ENCODE measurements at places on chromosomes 4 and X.

GRCh38 chrX:51461053-51462044 is 35.0 kb downstream of the NUDT11 start:
- no peak for DNase-seq

- no peak for DNase-seq
These were observed 4.0 kb upstream of the PI4K2B start for GRCh38 chr4:25229804-25230203.

DNA sequence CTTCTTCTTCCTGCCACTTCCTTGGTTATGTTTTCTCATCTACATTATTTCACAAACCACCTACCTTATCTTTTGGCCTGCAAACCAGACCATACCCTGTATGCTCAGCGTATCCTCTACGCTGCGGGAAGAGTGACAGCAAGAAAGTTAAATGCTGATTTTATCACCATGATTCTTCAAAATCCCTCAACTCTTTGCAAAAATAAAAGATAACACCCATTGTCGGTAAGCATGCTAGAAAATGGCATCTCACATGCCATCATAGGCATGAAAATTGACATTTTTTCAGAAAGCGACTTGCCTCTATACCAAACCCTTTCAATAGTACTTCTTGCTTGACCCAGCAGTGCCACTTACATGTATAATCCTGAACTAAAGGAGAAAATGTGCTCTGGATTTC is 102.0 kb downstream of the HPGD start:
- DNase-seq: no peak

GRCh38 chr4:47852136-47852535 is 14.3 kb upstream of the CORIN start:
- DNase-seq: no peak

DNA sequence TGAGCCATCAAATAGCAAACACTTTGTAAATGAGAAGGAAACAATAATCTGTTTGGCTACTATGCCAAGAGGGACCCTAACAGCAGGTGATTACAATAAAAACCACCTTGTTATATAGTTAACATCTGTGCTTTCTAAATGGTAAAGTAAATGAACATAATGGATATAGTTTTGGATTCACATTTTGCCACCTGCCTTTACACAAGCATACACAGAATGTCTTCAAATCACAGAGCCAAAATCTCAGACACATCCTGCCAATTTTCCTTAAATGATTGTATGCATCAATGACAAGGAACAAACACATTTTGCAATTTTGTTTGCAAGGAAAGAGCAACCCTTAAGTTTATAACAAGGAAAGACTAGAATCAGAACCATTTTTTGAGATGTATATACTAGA is 334.2 kb downstream of the FSTL5 start:
- DNase-seq: no peak

DNA sequence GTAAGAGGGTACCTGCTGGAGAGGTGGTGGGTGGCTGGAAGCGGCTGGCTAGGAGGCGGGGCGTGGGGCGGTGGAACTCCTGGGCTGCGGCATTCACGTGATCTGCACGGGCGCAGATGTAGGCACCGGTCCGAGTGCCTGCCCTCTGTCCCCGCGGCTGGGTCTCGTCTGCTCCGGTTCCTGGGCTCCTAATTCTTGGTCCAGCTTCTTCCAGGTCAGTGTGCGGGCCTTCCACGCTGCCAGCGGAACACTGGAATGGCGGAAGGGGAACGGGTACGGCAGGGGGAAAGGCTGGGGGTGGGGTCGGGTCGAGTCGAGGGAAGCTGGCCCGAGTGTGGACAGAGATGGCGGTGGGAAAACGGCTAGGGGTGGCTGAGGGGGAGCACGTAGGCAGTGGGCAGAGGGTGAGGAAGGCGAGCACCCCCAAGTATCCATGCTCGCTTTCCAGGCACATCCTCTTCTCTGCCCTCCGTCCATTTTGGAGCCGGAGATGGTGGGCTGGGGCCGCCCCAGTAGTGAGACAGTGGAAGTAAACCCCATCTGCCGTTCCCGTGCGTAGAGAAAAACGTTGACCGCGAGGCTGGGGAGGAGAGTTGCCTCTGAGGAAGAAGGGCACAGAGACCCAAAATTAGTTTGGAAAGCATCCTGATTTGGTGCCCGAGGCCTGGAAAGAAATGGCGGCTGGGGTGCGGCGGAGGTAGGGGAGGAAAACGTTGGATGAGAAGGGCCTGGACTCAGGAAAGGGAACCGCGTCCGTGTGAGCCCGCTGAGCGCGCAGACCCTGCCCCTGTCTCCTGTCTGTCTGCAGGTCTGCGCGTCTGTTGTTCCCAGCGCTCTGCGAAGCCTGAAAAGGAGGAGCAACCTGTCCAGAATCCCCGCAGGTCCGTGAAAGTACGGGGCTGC is at the start of gene TCEAL4:
TCEAL4 (plus strand) TSS at position 105 of the 903 bp plus-strand sequence. CDS start 1,161 bp downstream, outside the sequence.
- peak; percentile 24 for DNase-seq

DNA sequence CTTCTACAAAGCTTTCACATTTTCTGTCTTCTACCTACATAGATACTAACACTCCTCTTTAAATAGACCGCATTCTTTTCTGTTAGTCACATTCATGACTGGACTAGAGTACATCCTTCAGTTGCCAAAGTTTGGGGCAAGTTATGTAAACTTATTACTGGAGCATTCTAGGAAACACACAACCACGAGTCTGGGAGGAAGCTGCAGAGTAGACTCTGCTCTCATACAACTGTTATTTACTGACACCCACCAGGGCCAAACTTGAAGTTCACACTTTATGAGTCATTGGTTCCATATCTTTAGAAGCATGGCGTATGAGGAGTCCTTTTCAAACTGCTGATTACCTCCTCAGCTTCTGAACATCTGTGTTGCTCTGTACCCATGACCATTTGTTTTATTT is 87.0 kb downstream of the RNF150 start:
- no peak for DNase-seq

- no peak for DNase-seq
These were observed 52.1 kb downstream of the TSC22D3 start for GRCh38 chrX:107723511-107723910.

DNA sequence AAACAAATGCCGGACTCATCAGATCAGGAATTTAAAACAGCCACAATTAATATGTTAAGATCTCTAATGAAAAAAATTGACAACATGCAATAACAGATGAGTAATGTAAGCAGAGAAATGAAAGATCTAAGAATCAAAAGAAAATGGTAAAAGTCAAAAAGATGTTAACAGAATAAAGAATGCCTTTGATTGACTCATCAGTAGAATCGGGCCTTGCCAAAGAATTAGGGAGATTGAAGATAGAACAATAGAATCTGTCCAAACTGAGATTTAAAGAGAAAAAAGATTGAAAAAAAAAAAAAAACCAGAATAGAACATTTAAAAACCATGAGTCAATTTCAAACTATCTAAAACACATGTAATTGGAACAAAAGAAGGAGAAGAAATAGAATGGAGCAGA is 25.9 kb upstream of the GUCY1A1 start:
- DNase-seq: no peak

DNA sequence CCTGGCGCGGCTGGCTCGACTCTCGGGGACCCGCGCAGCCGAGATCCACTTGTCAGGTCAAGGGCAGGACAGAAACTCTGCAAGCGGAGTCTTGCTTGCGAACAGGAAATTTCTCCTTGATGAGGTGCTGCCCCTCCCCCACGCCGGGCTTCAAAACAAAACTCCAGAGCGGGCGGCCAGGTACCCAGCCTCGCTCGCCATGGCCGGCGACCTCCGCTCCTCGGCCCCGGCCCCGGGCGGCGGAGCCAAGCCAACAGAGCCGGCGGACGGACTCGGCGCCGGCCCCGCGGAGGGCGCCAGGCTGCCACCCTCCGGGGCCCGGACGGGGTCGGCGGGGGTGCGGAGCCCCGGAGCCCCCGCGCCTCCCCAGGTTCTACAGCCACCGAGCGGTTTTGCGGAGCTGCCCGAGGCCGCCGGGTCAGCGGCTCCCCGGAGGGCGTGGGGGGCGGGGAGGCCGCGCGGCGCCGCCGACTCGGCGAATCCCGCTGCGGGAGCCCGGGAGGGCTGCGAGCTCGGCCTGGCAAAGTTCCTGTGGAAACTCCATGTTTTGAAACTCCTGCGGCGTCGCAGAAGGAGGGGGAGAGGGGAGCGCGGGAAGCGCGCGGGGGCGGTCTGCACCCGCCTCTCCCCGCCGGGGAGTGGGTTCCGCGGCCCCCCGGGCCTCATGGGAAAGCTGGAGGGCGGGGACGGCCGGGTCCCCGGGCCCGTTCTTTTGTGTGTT is 11.7 kb upstream of the BCOR start:
- no peak for DNase-seq

DNA sequence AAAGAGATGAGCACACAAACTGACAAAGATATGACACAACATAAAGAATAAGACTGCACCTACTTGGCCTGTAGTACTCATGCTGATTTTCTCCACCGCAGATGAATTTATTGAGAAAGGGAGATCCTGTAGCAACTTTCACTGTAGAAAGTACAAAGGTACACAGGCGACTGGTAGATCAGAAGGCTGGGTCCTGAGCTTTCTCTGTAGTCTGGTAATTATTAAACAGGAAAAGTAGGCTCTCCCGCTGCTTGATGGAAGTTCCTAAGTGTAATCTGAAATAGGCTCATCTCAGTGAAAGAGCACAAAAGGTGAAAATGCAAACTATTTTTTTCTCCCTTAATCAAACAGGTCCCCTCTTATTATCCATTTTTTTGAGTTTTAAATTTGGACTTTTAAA is at the start of gene ADH6:
ADH6 (minus strand) TSS at position 175 of the 400 bp plus-strand sequence; CDS start at position 81, 94 bp downstream.
- no peak for DNase-seq

GRCh38 chr4:127604949-127605709 is 27.6 kb upstream of the INTU start:
- DNase-seq: no peak

- DNase-seq: no peak
These were observed 335.9 kb upstream of the AR start for GRCh38 chrX:67207912-67208311.

DNA sequence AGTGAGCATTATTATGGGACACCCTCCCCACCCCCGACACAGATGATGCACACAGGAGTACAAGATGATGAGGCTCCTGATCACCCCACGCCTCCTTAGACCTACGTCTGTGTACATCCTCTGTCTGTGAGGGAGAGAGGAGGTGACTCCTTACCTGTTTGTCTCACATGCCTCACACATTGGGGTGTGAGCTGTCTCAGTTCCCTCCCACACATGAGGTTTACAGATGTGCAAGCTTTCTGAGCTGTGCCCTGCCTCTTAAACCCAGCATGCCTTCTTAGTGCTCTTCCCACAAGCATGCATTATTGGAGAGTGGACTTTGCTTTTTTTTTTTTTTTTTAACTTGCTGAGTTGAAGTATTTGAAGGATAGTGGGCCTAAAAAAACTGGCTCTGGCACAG is 76.7 kb downstream of the CLCN5 start:
- no peak for DNase-seq

GRCh38 chr4:106315476-106315967 is 487 bp downstream of the TBCK start:
- DNase-seq: no peak

DNA sequence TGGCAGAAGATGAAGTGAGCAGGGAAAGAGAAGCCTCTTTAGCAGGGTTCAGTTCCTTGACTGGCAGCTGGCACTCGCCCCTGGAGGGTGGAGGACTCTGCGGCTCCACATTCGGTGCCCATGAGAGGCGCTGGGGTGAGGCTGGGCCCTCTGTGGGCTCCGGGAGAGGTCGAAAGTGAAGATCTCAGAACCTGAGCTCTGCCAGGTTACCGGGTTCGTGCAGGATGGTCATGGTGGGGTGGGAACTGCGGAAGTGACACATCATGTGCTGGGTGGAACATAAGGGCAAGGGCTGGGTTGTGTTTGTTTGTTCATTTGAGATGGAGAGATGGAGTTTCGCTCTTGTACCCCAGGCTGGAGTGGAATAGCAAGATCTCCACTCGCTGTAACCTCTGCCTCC is 44.2 kb downstream of the TRIM61 start:
- no peak for DNase-seq

DNA sequence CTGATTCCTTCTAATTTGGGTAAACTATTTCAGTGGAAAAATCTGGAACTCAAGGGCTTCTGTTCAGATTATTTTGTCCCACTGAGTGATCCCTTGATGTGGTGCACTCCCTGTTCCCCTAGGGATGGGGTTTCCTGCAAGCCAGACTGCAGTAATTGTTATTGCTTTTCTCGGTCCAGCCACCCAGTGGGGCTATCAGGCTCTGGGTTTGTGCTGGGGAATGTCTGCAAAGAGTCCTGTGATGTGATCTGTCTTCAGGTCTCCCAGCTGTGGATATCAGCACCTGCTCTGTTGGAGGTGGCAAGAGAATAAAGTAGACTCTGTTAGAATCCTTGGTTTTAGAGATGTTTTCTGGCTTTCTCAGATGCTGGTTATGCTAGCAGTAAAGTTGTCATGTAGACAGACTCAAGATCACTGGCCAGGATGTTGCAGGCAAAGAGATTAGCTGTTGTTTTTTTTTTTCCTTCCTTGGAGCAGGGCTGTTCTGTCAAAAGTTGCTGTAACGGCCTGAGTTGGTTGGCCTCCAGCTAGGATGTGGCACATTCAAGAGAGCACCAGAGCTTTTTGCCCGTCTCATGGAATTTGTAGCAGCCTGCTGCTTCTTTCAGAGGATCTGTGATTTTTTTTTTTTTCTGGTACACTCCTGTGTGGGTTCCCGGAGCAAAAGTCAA is 1314.0 kb downstream of the PCDH19 start:
- no peak for DNase-seq

Data from stimulated activated CD4-positive, alpha-beta T cell treated with anti-CD3 and anti-CD28 coated beads, Interleukin-15, amount 100 ng/mL, for 1 hour (primary cell).